ENCODE measurements at places on chromosomes 3 and 15.

DNA sequence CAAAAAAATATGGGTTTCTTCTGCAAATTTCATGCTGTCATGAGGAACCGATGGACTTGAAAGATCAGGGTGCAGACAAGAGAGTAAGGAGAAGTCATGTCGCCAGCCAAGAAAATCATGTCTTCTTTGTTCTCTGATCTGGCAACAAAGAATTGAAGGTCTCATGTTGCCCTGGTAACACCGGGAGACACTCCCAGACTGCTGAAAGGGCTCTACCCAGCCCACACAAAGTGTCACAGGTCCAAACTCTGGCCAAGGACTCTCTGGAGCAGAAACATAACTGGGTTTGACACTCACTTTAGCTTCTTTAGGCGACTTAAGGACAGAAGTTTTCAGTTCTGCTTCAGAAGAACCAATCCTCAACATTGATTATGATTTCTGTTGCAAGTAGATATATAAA lies 42.9 kb downstream of the SIDT1 start:
- no peak for DNase-seq

DNA sequence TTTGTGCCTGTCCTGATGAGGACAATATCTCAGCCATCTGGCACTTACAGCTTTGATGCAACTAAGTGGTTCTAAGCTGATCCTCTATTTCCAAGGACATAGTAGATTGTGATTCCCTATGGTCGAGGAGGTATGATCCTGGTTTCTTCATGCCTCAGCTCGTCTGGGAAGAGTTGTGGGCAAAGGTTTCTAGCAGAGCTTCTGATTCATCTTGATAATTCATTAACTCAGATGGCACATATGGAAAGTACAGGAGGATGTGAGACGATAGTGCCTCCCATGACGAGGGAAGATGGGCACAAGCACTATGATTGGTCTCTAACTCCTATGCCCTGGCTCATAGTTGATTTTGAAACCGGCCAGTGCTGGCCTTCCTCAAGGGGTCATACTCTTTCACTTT lies 334.2 kb upstream of the SEMA6D start:
- no peak for DNase-seq

DNA sequence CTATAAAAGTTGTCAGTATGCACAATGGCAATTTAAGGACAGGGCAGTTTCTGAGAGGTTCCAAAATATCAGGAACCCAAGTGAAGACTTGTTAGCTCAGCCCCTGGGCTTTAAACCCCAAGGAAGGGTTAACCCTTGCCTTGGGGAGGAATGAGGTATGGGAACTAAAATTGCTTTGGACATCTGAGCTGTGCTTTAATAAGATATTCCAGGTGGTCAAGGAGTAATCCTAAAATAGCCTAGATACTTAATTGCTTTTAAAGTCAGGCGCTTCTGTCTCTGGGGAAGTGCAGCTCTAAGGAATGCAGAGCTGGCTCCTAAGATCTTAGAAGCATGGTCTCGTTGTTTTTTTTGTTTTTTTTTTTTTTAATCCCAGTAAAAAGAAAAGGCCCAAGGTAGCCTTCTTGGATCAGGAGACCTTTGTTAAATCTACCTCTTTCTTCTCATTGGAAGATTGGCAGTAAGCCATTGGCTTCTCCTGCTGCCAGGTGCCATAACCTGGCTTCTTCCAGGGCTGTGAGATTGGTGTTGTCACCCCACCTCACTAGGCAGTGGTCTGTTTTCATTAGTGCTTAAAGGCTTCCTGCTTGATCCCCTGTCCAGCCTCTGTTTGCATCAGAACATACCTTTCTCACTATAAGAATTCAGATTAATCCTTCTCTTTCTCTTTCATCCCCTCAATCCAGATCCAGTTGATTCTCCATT lies 24.5 kb downstream of the ARID3B start:
- no peak for DNase-seq

DNA sequence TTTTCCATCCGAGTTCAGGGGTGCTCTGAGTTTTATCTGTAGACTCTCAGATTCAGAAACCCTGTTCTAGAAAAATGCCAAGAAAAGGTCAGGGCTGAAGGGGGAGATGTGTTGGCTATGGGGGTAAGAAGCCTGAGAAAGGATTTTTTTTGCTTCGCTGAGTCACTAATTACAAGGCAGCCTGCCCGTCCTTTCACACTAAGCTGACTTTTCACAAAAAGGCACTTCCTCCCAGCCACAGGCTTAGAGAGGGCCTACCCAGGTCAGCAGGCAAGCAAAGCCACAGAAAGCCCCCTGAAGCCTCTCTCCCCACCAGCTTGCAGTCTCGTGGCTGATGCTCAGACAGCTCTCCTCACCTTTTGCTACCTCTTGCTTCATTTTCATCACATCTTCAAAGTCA lies 192.6 kb upstream of the PRICKLE2 start:
- DNase-seq = no peak

GRCh38 chr3:25306705-25307104 lies 121.4 kb upstream of the RARB start:
- DNase-seq = no peak

DNA sequence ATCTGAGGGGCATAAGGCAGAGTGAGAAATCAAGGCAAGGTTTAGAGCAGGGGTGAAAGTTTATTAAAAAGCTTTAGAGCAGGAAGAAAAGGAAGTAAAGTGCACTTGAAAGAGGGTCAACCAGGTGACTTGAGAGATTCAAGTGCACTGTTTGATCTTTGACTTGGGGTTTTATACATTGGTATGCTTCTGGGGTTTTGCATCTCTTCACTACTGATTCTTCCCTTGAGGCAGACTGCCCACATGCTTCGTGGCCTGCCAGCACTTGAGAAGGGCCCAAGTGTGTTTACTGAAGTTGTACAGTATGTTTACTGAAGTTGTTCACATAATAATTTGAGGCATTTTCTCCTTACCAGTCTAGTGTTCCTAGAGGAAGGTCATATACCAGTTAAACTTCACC lies 367.0 kb upstream of the UBE2E2 start:
- DNase-seq = no peak

GRCh38 chr3:127399154-127399553 lies 111.3 kb upstream of the PRR20G start:
- DNase-seq = no peak

DNA sequence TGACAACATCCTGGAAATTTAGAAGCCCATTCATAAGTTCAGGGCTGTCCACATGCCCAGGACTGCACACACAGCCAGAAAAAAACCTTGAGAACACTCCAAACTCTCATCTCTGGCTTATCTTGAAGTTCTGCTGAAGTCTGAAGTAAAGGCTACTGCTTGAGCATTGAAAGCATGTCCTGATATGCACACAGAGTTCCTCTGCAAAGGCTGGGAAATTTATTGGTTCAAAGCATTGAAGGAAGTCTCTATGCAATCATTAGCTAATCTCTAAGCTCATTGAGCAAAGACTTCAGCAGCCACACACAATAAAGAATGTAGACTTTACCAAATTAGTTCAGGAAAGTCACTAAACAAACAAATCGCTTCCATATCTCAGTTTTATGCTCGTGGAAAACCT lies 162.0 kb upstream of the STT3B start:
- no peak for DNase-seq

- no peak for DNase-seq
These were observed 33.5 kb upstream of the PARL start for GRCh38 chr3:183918178-183918577.

GRCh38 chr3:124812291-124813265 lies 74.6 kb downstream of the ITGB5 start:
- no peak for DNase-seq

- DNase-seq = no peak
These were observed 9.1 kb downstream of the CHD2 start for GRCh38 chr15:92909136-92909781.

GRCh38 chr3:14439501-14440167 lies 37.2 kb downstream of the SLC6A6 start:
- DNase-seq = no peak

DNA sequence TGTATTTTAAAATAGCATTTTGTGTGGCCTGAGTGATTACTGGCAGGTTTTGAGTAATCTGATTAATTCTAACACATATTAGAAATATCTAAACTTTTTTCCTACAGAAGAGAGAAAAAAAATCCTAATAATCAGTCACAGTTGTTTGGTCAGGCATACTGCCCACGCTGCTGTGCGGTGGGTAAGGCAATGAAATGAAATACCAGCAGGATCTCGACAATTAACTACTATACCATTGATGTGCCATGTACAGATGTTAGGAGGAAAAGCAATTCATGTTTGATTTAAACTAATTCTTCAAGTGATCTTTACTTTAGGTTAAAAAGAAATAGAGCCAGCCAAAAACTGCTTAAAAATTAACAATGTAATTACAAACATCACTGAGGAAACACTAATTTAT lies 5.2 kb downstream of the GRAMD2A start:
- DNase-seq = no peak

- DNase-seq = no peak
These were observed 175.3 kb downstream of the UACA start for GRCh38 chr15:70587896-70588567.

DNA sequence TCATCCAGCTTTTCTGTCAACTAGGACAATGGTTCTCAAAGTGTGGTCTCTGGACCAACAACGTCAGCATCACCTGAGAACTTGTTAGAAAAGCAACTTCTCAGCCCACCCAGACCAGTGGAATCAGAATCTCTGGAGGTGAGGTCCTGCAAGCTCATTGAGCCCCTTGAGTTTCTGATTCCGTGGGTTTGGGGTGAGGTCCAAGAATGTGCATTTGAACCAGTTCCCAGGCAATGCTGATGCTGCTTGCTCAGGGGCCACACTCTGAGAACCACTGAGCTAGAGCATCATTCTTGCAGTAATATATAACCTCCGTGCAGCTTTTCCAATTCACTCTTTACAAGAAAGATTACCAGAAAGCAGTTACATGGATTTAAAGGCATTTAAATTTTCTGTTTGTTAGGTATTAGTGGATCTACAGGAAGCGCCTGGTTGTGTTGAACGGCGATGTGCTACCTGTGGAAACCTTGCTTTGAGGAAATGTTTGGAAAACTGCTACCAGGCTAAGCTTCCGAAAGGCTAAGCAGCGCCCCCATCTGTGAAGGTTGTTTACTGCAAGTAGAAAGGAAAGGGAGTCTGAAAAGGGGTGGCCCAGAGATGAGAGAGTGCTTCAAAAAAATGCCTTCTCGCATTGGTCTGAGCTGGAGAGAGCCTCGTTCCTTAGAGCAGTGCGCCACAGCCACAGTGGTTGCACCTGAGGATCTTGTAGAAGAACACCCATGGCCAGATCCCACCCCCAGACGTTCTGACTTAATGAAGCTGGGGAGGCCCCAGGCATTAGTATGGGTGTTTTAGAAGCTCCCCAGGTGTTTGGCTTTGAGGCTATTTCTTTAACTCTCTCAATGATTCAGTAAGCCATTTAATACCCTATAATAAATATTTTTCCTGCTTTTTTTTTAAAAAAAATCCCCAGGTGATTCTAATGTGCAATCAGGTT lies 50.0 kb downstream of the RLBP1 start:
- DNase-seq = no peak

GRCh38 chr3:129054605-129055104 lies 5.9 kb upstream of the GP9 start:
- DNase-seq = no peak

- no peak for DNase-seq
These were observed 70.6 kb upstream of the BHLHE40 start for GRCh38 chr3:4908433-4909156.

DNA sequence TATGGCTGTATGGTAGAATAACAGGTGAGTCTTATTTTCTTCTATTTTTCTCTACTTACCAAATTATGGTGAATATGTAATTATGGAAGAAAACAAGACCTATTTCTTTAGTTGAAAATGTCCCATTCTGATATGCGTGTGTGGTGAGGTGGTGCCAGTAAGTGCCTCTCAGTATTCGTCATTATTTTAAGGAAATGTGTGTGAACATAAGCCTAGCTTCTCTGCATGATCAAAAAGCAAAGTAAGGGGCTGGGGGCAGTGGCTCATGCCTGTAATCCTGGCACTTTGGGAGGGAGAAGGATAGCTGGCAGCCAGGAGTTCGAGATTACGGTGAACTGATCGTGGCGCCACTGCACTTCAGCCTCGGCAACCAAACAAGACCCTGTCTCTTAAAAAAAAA lies 26.0 kb downstream of the LARS2 start:
- no peak for DNase-seq

DNA sequence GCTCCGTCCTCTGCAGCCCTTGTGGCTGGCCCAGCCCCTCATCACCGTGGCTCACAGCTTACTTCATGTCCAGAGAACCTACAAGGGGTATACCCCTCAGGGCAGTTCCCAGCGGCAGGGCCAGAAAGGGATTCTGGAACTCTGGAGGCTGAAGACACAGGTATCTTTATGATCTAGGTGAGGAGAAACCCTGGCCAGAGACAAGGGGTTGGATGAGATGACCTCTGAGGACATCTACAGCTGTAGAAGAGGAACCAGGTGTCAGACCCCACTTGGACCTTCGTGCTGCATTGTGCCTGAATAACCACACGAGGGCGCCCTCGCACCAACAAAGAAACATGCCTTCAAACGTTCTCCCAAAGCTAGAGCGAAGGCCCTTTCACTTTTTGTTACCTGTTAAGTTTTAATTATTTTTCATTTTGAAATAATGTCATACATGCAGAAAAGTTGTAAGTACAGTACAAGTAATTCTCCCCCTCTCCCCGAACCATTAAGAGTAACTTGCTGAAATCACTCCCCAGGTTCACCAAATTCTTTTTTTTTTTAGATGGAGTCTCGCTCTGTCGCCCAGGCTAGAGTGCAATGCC lies 118.7 kb upstream of the SMAD3 start:
- DNase-seq = peak; percentile 62

DNA sequence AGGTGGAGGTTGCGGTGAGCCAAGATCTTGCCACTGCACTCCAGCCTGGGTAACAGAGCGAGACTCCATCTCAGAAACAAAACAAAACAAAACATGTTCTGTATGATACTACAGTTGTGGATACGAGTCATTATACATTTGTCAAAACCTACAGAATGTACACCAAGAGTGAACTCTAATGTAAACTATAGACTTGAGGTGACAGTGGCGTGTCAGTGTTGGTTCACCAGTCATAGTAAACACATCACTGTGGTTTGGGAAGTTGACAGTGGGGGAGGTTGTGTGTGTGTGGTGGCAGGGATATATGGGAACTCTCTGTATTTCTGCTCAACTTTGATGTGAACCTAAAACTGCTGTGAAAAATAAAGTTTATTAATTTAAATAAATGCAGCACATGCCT lies 33.0 kb upstream of the GNB5 start:
- DNase-seq = no peak

DNA sequence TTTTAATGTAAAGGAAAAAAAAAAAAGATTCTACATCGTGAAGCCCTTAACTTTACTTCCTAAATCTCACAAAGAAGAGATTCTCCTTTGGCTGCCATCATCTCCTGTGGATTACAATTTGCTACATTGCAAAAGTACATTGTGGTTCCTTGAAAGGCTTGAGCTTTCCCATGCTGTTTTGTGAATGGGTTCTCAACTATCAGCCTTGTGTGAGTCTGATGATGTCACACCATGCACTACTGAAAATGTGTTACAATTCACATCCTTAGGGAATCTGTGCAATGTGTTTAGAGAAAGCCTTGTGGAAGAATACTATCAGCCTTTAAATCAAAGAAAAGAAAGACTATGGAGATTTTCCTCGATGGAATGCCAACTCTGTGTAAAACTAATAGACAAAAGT lies 510.0 kb upstream of the ALCAM start:
- DNase-seq = no peak

DNA sequence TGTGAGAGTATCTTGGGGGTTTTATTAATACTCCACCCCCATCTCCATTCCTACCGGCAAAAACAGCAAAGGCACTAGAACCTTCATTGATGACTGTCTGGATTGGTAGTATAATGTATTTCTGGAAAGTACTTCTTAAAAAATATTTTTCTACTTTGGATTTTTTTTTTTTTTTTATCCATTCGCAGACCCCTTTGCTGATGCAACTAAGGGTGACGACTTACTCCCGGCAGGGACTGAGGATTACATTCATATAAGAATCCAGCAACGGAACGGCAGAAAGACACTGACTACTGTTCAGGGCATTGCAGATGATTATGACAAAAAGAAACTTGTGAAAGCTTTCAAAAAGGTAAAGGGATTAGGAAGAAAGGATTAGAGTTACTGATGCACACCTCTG lies 1.2 kb downstream of the EIF1B start:
- no peak for DNase-seq
